Umbilical cord (tissue), 2 donors: ENCODE measurements at places on chromosomes 3 and 15.

DNA sequence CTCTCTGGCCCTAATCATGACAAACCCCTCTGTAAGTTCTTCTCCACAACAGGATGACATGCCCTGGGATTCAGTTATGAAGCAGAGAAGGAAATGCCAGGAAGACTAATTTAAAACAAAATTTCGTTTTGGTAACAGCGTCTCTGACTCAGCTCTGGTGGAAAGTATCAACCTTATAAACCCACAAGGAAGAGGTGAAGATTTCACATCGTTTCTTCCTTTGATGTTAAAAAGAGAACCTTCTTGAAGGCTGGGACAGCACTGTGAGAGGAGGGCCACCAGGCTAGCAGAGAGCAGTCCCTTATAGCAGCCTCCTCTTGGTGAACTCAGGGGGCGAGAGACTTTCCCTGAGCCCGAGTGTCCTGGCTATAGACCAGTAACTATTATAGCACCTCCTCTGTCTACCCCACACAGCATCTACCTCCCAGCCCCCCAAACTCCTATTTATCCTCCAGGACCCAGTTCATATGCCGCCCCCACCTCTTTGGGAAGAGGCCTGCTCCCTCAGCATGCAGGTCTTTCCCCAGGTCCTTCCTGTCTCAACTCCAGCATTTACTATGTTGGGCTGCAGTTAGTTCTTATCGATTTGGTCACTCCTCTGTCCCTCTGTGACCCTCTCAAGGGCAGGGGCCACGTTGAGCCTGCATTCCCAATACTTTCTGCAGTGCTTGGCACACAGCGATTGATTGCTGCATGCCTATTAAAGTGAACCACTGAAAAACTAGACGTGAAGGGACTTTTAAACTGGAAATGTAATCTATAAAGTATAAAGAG, 321.5 kb upstream of the ICE2 start:
- DNase-seq: no peak

- peak; percentile 35 for DNase-seq
These were observed 2.7 kb downstream of the ANKRD28 start for GRCh38 chr3:15794842-15795650.

- no peak for DNase-seq
These were observed 254.2 kb downstream of the FEZF2 start for GRCh38 chr3:62119139-62119538.

- peak; percentile 65 for DNase-seq
These were observed 37.8 kb upstream of the SPTSSB start for GRCh38 chr3:161409069-161409468.

DNA sequence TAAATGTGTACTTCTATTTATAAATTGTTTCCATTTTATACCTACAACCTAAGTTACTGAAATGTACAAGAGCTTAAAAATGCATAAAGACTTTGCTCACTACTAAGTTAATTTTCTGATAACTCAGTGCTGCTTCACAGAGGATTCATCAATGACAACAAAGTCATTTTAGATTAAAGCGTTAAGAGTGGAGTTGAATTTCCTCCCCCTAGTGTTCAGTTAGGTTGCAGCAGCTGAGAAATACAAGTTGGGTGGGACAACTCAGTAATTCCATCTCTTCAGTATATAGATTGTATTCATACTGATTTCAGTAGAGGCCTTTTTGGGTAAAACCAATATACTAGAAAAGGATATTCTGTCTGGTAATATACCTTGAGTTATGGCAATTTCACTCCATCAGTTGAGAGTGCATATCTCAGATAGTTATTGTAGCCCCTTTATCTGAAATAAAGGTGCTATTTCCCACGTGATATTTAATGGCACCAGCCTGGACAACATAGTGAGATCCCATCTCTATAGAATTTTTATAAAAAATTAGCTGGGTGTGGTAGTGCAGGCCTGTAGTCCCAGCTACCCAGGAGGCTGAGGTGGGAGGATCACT, 6.9 kb upstream of the RPL35A start:
- no peak for DNase-seq

DNA sequence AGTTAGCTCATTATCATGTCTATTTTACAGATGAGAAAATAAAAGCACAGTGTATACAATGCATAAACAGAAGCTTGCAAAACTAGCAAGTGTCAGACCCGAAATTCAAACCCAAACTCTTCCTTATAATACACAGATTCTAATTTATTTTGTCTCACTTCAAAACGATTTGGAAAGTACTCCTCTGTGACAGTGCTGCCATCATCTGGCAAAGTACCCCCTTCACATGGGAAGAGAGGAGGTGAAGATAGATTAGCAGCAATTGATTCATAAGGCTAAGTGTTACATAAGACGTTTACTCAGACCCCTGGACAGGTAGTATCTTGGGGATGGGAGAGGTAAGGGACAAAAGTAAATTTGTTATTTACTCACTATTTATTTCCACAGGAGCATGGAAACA, 744.0 kb upstream of the SGO1 start:
- no peak for DNase-seq

DNA sequence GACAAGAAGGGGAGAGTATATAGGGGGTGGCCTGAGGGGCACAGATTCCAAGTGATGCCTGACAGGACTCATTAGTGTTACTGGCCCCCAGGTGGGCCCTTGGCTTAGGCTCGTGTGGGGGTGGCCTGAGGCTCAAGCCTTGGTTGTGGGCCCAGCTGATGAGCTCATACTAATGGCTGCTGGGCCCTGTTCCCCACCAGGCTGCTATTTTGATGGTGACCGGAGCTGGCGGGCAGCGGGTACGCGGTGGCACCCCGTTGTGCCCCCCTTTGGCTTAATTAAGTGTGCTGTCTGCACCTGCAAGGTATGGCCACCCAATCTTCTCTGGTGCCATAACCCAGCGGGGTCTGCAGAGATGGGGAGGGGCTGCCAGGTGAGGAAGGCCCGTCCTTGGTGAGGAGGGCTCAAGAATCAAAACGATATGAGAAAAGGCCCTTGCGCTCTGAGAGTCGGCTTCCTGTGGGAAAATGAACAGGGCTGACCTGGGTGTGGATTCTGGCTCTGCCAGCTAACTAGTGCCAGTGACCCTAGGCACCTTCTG, 7.4 kb downstream of the CHRD start:
- no peak for DNase-seq
